ENCODE measurements at places on chromosomes 2 and 18.

DNA sequence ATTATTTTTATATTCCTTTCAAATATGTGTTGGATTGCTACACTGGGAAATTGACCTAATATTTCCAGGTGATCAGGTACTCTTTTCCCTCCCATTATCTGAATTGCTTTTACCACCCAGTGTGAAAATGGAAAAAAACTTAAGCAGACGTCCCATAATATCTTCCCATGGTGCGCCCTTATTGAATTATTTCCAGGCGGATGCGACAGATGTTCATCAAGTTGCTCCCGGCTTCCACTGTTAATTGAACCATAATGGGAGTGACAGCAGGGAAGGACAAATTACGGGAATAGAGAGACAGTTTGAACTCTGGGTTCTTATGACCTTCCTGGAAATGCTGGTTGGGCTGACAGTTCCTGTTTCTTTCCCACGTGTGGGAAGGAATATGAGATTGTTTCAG, 93.3 kb downstream of the THSD7B start:
- no peak for DNase-seq

DNA sequence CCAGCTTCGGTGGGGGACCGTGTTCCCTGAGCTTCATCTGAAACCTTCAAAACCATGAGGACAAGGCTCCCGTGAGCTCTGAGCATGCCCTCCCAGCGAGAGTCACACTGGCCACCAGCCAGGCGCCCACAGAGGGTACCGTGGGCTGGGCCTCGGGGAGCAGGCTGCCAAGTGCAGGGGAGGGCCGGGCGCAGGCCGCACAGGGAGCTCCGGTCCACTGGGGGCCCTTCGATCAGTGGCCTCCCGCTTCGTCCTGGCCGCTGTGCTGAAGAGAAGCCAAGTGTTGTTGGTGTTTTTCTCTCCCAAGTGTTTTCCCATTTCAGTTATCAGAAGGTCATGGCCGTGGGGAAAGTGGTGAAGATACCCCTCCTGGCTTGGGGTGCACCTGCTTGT, 144.4 kb downstream of the PTGR3 start:
- no peak for DNase-seq

DNA sequence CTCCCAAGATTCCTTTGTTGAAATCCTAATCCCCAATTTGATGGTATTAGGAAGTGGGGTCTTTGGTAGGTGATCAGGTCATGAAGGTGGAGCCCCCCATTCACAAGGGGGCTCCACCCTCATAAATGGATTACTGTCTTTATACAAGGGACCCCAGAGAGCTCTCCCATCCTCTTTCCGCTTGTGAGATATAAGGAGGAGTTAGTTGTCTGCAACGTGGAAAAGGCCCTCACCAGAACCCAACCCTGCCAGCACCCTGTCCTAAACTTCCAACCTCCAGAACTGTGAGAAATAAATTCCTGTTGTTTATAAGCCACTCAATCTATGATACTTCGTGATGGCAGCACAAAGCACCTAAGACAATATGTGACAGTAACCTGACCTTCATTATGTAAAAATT, 684.1 kb upstream of the HS6ST1 start:
- DNase-seq = no peak

- DNase-seq = no peak
Measured at GRCh38 chr2:134975281-134976009, 56.8 kb downstream of the CCNT2 start.

DNA sequence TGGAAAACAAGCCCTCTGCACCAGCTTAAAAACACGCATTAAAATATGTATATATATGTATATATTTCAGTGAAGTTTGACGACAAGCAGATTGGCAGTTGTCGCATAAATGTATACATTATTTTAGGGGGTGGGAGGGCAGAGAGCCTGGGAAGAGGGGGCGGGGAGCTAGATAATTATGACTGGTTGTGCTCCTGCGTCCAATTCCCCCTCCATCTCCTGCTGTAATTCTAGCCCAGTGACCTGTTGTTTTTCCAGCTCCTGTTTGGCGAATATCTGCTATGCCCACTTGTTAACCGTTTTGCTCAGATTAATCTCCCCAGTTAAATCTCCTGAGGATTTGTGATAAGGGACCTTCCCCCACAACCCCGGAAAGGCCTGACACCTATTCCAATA, 656 bp downstream of the UNC80 start:
- no peak for DNase-seq

DNA sequence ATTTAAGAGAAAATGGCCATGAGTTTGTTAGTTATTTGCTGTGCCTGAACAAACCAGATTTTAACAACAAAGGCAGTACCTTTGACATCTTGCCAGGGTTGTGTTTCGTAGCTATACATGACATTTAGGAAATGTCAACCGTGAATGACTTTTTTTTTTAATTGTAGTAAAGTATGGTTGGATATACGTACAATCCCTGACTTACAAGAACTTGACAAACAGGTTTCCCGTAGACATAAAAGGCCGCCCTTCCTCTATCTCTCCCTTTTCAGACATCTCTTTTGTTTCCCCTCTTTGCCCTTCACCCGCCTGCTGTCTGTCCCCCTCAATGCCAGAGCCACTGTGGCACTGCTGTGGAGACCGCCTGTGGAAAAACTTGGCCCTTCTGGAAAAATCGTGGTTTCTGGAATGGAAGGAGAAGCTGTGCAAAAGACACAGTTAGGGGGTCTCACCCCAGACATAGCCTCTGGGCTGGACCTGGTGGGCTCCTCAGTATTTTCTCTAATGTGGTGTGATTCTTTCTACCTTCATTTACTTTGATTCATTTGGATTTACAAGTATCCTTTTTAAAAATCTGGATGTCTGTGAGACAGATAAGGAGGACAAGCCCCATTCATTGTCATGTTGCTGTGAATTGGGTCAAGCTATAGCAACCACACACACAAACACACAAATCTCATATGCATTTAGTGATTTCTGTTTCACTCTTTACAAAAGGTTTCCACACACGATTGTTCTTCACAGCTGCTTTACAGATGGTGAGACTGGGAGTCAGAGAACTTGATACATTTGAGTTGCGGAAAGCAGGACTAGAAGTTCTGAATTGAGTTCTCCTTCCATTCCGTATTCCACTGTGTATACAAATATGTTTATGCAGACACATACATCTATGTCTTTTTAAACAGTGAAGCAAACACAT, 48.6 kb downstream of the SPATS2L start:
- DNase-seq = no peak

DNA sequence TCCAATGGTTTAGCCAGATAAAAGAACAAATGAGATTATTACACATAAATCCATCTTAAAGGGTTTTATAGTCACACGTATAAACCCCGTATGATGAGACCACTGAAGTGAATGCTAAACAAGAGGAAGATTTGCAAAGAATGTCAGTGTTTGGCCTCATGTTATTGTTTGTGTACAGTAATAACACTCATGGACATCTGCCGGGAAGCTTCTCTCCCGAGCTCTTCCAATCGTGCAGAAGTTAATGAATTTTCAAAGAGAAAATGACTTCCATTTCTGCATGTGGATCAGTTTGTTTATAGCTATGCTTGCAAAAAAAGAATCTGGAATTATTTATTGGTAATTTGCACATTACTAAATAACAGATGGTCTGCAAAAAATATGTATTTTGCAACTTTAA, 88.5 kb upstream of the APCDD1 start:
- no peak for DNase-seq

GRCh38 chr2:99662761-99663341, 173.0 kb upstream of the REV1 start:
- no peak for DNase-seq

All from CMK (cell line).